ENCODE measurements at places on chromosomes 5 and 9. TPM values are rescaled to one million over a fixed set of nuclear protein-coding genes. Genes with fewer than 3 reads are reported as not detected.

DNA sequence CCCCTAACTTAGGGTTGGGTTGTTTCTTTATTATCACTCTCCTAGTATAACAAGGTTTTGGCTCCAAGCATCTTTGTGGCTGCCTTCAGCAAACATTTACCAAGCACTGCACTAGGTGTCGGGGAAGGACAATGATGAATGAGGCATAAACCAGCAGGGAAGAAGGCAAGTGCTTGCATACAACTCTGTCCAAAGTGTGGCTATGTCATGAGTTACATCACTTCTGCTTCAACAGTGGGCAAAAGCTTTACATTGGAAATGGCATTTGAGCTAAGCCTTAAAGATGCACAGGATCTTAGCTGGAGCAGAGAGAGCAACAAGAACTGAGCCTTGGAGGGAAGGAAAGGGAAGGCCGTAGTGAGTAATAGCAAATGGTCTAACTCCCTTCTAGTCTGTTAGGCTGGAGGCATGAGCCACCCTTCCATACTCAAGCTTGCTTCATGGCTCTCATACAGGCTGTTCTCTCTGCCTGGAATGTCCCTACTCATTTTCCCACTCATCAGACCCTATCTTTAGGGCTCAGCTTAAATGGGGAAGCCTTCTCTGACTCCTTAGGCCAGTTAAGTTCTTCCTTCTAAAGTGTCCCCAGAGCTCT lies 121.8 kb downstream of the SEMA6A start:
- DNase-seq = no peak

DNA sequence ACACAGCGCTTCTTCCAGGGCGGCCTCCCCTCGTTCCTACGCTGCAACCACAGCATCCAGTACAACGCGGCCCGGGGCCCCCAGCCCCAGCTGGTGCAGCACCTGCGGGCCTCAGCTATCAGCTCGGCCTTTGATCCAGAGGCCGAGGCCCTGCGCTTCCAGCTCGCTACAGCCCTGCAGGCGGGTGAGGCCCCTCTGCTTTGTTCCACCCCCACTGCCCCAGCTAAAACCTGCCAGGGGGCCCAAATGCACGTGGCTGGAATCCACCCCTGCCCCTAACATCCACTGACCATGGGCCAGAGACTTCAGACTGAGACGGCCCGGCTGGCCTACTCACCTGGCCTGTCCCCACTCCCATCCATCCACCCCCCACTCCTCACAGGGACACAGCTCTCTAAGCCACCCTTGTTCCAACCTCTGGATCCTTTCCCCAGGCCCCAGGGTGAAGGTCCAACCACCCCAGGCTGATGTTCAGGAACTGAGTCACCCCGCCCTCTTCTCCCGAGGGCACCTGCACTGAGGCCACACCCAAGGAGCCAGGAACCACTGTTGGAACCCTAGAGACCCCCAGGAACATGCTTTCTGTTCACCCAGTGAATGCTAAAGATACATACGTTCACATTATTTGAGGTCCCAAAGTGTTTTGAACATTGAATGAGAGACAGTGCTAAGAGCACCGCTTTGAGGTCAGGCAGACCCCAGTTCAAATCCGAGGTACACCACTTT lies 18.9 kb upstream of the ASS1 start:
- no peak for DNase-seq

DNA sequence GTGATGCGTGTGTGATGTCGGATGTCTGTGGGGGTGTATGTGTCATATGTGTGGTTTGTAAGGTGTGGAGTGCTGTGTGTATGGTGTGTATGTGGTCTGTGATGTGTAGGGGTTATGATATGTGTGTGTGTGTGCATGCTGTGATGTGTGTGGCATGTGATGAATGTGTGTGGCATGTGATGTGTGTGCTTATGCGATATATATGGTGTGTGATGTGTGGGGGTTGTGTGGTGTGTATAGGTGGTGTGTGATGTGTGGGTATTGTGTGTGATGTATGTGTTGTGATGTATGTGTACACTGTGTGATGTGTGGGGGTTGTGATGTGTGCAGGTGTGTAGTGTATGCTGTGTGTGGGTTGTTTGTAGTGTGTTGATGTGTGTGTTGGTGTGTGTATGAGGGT lies 9.2 kb upstream of the CRB2 start:
- no peak for DNase-seq

DNA sequence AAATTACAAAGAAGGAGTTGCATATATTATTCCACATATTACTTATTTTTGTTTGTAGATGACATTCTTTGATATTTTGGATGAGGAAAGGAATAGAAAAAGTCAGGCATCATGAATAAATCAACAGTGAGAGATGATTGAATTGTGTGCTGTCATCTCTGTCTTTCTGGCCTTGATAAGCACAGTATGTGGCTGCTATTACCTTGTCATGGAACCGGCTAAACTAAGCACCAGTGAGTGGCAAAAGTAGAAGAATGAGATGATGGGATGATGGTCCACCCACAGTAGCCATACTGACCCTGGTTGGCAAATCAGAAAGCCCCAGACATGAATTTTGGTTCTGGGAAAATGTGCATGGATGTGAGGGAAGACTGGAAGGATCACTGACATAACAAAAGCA lies 361.2 kb upstream of the DMAC1 start:
- no peak for DNase-seq

- DNase-seq = no peak
Observed at GRCh38 chr5:44821164-44821563, 12.4 kb downstream of the MRPS30 start.

DNA sequence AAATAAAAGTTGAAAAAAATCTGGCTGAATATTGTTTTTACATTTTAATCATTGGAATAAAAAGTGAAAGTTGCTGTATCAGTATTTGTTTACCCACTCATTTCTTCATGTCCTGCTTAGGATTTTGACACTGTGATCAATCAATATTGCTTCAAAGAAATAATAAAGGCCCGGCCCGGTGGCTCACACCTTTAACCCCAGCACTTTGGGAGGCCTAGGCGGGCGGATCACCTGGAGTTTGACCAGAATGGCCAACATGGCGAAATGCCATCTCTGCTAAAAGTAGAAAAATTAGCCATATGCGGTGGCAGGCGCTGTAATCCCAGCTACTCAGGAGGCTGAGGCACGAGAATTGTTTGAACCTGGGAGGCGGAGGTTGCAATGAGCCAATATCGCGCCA lies 93.7 kb upstream of the CTNND2 start:
- no peak for DNase-seq

DNA sequence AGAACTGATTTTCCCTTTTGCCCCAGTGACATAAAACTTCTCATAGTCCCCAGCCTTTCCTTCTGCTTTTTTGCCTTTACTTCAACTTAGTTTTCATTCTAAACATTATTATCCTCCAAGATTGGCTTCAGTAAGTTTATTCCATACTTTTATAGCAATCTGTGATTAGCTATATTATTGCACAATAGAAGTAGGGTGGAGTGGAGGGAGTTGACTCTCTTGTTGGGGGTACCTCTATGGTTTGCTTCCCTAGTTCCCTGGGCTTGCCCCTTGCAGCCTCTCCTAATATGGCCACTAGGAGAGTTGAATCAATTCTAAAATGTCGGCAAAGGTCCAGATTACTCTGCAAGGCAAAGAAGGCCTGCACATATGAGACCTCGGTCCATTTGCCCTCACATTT lies 36.4 kb upstream of the TYRP1 start:
- DNase-seq = no peak

DNA sequence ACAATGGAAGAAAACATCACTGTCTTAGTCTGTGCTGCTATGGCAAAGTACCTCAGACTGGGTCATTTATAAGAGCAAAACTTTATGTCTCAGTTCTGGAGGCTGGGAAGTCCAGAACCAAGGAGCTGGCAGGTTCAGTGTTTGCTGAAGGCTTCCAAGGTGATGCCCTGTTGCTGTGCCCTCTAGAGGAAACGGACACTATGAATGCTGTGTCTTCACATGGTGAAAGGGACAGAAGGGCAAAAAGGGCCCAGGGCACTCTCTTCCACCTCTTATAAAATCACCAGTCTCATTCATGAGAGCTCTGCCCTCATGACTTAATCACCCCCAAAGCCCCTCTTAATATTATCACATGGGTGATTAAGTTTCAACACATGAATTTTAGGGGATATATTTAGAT lies 143.5 kb downstream of the FANCC start:
- no peak for DNase-seq

DNA sequence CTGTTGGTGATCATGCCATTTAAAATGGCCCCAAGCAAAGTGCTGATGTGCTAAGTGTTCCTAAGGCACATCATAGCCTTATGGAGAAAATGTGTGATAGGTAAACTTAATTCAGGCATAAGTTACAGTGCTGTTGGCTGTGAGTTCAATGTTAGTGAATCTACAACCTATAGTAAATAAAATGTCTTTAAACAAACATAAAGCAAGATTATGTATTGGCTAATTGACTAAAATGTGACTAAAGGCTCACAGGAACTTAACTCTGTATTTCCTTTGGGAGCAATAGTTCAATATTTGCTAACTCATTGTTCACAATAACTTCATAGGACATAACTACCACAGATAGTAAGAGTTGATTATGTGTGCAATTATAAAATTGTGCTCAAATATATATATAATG lies 49.4 kb upstream of the LRRC19 start:
- DNase-seq = no peak

GRCh38 chr9:13388157-13388556 lies 108.7 kb upstream of the MPDZ start:
- DNase-seq = no peak

DNA sequence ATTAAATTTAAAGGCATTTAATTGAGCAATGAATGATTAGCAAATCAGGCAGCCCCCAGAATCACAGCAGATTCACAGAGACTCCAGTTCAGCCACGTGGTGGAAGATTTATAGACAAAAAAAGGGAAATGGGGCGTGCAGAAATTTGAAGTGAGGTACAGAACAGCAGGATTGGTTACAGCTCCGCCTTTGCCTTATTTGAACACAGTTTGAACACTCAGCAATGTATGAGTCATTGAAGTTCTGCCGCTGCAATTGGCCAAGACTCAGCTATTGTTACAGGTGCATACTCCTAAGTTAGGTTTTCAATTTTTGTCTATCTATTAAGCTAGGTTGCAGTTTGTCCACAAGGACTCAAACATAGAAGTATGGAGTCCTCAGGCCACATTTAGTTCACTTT lies 157.7 kb upstream of the SLC12A2 start:
- DNase-seq = no peak

- DNase-seq = no peak
Observed at GRCh38 chr9:127036437-127036836, 86.0 kb downstream of the ANGPTL2 start.

ALDH1A1 gene
- 41.8 TPM for total RNA-seq

MARCHF3 gene
- total RNA-seq = 15.5 TPM

All from psoas muscle (tissue), 8 donors.